ENCODE measurements at places on chromosomes 2 and 18.

- no peak for DNase-seq
Observed at GRCh38 chr2:129301431-129301913, 678.0 kb upstream of the RAB6C start.

- DNase-seq = no peak
Observed at GRCh38 chr2:100393362-100393761, 24.1 kb downstream of the CHST10 start.

GRCh38 chr2:37698931-37699481 is 27.6 kb upstream of the CDC42EP3 start:
- no peak for DNase-seq

DNA sequence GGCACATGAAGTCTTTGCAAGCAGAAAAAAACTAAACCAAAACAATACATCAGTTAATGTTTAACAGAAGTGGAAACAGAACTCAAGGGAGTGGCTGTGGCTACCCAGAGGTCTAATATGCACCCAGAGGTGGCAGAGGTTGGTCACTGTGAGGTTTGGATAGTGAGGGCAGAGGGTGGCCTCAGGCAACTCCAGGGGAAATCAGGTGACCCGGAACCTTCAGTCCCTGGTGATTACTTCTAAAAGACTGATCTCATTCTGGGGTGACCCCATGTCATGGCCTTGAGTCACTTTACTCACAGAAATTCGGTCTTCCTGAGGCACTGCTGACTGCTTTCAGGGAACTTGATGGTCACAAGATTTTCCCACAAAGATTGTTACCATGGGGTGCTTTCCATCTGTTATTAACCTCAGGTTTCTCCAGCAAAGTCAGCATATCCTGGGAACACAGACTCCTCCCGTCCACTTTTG is 99.4 kb downstream of the TMEM17 start:
- no peak for DNase-seq

GRCh38 chr18:44133483-44133882 is 547.2 kb upstream of the SETBP1 start:
- no peak for DNase-seq

GRCh38 chr2:132589111-132589830 is 80.7 kb downstream of the LYPD1 start:
- no peak for DNase-seq

DNA sequence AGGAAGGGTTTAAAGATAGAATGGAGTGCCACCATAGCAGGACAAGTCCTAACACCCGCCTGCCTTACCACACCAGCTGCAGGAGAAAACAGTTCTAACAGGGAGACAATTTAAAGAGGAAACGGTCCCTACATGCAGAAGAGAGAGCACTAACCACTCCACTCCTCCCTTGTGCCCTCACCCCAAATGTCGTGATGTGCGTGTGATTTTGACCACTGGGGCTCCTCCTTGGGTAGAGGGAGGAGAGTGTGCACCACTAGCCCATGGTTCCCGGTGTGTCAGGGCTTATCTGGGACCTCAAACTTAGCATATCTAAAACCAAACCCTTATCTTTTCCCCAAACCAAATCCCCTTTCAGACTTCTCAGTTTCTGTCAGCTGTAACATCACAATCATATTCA is 105.5 kb upstream of the CCDC68 start:
- DNase-seq = no peak

DNA sequence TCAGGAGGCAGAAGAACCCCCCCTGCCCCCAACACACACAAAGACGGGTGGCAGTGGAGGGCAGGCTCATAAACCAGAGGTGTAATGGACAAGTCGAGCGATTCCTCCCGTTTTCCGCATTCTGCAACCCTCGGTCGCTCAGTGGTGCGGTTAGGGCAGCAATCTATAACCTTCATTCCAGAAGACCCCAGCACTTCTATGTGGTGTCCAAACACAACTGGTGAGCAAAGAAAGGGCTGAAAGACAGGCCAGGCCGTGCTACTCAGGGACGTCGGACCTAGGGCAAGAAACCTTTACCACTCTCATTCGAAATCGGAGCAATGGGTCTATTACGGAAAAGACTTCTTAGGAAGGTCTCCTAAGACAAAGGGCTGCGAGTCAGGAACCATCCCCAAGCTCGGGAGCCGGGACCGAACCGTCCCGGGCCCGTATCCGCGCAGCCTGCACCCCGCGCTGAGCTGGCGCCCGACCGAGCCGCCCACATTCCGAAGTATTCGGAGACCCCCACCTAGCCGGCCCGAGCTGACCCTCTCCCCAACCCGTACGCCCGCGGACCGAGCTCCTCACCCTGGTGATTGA is 568 bp downstream of the ARL5A start:
- no peak for DNase-seq

- no peak for DNase-seq
Observed at GRCh38 chr2:17322461-17322860, 195.8 kb downstream of the RAD51AP2 start.

- no peak for DNase-seq
Observed at GRCh38 chr2:238895891-238896600, 48.2 kb downstream of the TWIST2 start.

- DNase-seq = no peak
Observed at GRCh38 chr2:109173311-109174171, 44.5 kb downstream of the SH3RF3 start.

DNA sequence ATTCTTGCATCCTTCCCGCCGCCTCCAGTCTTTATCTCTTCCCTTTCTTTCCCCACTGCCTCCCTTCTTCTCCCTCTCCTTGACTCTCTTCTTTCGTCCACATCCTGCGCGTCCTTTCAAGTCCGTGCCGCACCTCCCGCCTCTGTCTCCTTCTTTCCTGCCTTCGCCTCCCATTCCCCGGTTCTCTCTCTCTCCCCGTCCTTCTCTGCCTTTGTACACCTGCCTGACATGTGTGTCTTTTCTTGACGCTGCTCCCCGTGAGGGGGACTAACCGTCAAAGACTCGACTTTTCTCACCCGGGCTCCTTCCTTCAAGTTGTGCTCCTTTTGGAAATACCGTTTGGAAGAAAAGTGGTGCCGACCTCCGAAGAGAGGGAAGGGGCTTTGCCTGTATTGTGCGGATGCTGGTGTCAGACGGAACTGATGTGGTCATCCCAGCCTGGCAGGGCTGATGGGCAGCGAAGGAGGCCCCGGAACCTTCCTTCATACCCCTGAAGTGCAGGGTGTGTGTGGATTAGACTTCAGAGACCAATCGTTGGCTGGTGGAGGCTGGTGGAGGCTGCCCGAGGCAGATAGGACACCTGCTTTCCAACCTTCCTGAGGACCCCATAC is 879 bp downstream of the TMEM178A start:
- no peak for DNase-seq

DNA sequence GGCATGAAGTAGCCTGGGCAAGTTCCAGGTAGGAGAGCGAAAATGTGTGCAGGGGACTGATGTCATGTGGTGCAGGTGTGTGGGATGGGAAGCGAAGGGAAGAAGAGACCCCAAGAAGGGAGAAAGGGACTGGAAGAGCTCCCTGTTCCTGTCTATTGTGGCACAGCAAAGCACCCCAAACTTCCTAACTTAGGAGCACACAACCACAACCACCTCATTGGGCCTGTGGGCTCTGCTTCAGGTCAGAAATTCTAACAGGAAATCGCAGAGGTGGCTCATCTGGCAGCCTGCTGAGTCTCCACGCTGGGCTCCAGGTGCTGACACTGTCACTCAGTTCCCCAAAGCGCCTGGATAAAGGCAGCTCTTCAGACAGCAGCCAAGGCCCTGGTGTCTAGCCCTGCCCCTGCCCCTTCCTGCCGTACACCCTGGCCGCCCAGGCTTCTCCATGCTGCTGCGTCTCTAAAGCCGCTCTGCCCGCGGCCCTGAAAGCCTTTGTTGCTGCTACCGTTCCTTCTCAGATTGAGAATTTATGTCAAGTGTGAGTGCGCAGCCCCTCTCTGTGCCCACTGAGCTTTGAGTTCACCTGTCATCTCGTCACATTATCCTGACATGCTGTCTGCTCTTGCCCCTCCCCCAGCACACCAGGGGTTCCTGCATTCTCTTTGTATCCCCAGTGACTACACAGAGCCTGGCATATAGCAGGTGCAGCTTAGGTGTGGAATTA is 140.2 kb upstream of the BCL2L11 start:
- no peak for DNase-seq

DNA sequence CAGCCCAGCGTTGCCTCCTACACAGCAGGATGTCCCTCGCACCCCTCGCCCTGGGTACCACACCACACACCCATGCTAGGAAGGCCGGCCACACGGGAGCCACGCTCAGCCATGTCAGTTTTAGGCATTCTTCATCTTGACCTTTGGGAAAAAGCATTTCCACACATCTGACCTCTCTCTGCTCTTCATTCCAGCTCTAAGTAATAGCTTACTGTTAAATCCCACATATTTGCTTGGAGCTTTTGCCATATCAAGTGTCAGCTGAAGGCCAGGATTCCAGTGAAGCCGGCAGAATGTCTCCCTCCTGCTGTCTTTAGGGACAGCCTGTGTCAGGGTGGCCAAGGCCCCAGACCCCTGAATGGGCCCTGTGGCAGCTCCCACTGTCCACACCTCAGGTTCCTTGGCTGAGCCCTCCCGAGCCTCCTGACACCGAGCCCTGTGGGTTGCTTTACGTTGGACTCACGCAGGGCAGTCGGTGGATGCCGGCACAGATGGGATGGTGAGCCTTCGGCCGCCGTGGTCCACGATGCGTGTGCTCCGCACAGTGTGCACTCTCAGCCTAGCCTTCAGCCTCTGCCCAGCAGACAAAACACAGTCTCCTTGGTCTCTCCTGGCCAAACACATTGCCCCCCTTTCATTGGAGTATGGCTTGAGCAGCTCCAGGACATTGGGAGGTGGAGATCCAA is 202.0 kb downstream of the SEPTIN10 start:
- DNase-seq = no peak

- no peak for DNase-seq
Observed at GRCh38 chr2:42452545-42452944, 41.2 kb downstream of the KCNG3 start.

GRCh38 chr2:133568172-133568571 is at the start of gene NCKAP5:
Gene NCKAP5 (minus strand): TSS chr2:133568463. CDS start chr2:133517526, 50,937 bp downstream.
- no peak for DNase-seq

- no peak for DNase-seq
Observed at GRCh38 chr2:99656994-99657393, 167.2 kb upstream of the REV1 start.

- no peak for DNase-seq
Observed at GRCh38 chr18:9221040-9221439, 84.5 kb downstream of the ANKRD12 start.

Measured in stimulated activated CD8-positive, alpha-beta memory T cell treated with anti-CD3 and anti-CD28 coated beads, Interleukin-4, amount 100 ng/mL, for 1 hour (primary cell).